ENCODE measurements at places on chromosomes 7 and 10. TPM values are rescaled to one million over a fixed set of nuclear protein-coding genes. Genes with fewer than 3 reads are reported as not detected.

DNA sequence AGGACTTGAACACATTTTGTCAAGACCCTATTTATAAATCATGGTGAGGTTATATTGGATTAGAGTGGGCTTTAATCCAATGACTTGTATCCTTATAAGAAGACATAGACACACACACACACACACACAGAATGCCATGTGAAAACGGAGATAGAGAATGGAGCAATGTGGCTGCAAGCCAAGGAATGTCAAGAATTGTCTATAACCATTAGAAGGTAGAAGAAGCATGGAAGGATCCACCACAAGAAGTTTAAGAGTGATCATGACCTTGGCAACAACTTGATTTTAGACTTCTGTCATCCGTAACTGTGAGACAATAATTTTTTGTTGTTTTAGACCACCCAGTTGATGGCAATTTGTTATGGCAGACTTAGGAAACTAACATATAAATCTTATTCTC is 514.2 kb downstream of the TFEC start:
- DNase-seq: no peak

- no peak for DNase-seq
Observed at GRCh38 chr7:8379264-8379663, 54.1 kb upstream of the NXPH1 start.

DNA sequence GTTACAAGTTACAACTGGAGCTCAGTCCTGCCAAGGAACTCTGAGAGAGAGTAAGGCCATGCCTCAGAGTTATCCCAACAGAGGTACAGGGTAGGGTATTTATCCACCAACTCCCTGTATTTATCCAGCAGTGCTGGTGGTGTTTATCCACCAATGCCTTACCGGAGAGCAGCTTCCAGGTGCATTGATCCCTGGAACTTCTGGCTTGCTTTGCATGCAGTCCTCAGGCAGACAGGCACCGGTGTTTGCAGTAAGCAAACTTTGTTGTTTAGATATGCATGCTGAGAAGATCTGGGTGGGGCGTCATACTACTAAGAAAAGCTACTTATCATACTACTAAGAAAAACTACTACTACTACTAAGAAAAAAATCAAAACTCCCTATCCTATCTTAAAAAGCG is 92.4 kb downstream of the CYP26A1 start:
- DNase-seq: no peak

Gene GIMAP6
- 8.5 TPM for total RNA-seq

Gene ANKRD30A
- not detected for total RNA-seq

Gene ZNF853
- total RNA-seq: 2.9 TPM

Gene C7orf57
- not detected for total RNA-seq

Gene NSUN6
- 10.2 TPM for total RNA-seq

Data from left colon (tissue), 2 donors.